Activated T-cell treated with anti-CD3 and anti-CD28 coated beads, Interleukin-2, amount 50 U/mL, for 72 hours (primary cell): ENCODE measurements at places on chromosomes 4 and X.

- no peak for DNase-seq
These were observed 457.1 kb upstream of the BOD1L1 start for GRCh38 chr4:14084598-14084997.

DNA sequence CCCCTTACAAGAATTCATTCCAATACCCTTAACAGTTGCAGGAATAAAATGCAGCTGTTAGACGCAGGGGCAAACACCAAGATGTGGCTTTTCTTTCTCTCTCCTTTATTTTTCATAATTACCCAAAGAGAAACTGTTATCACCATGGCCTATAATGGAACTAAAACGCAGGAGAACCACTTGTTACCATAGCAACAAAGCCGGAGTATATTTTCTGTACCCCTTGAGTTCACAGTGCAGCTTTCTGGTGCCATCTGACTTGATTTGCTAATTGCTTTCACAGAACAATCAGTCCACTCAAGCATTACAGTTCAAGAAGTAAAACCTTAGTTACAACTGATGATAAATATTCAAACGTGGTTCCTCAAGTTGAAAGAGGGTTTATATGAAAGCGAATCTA is 157.9 kb downstream of the AMELX start:
- DNase-seq = no peak

- no peak for DNase-seq
These were observed 276.8 kb upstream of the TET2 start for GRCh38 chr4:104869831-104870230.

DNA sequence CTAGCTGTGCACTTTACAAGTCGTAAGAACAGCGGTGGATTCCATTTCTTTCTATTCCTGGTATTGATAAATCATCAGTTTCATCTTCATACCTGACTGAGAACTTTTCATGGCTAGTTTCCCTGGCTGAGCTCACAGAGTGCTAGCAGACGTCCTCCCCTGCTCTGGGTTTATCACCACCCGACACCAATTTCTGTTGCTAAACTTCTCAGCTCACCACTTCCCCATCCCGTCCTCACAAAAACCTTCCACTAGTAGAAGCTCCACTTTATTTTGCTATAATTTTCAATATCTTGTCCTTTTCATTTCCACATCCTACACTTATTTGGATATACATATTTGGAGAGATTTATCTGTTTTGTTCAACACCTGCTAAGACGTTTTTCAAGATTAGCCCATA is 869.4 kb upstream of the FRG1 start:
- no peak for DNase-seq

DNA sequence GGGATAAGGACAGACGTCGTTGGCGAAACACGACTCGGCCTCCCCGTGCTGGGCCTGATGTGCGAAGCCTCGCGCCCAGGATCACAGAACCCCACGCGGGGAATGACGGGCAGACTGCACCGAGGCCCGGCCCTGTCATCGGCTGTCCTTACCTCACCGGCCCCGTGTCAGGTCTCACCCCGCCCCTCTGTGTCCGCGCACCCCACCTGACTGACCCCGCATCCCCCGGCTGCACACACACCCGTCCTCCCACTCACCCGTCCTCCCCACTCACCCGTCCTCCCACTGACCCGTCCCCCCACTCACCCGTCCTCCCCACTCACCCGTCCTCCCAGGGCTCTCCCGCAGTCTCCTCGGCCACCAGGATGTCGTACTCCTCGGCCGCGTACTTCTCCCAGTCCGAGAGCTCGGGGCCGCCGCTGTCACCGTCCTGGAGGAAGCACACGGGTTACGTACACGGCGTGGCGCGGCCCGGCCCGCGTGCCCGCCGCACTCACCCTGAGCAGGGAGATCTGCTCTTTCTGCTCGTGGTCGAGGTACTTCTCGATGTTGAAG is 19.8 kb upstream of the GTPBP6 start:
- no peak for DNase-seq

GRCh38 chr4:21102667-21103066 is 402.4 kb downstream of the PACRGL start:
- no peak for DNase-seq

DNA sequence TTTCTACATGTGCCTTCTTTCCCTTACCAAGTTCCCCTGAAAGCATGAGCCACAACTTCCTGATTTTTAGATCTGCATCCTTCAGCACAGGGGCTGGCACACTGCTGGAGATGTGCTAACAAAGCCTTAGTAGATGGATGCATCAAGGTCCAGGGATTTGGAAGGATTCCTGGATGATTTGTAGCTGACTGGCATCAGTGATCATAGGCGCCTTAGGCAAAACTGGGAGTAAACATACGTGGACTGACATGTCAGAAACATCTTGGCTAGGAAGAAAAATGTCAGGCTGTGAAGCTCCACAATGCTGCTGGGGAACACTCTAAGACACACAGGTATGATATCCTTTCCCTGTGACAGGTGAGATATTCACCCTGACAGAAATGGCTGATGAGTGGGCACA is 156.4 kb downstream of the AMELX start:
- no peak for DNase-seq

GRCh38 chr4:156673483-156673882 is 298.1 kb downstream of the PDGFC start:
- DNase-seq = no peak

- no peak for DNase-seq
These were observed 5.4 kb upstream of the NUDT9 start for GRCh38 chr4:87416965-87417364.

DNA sequence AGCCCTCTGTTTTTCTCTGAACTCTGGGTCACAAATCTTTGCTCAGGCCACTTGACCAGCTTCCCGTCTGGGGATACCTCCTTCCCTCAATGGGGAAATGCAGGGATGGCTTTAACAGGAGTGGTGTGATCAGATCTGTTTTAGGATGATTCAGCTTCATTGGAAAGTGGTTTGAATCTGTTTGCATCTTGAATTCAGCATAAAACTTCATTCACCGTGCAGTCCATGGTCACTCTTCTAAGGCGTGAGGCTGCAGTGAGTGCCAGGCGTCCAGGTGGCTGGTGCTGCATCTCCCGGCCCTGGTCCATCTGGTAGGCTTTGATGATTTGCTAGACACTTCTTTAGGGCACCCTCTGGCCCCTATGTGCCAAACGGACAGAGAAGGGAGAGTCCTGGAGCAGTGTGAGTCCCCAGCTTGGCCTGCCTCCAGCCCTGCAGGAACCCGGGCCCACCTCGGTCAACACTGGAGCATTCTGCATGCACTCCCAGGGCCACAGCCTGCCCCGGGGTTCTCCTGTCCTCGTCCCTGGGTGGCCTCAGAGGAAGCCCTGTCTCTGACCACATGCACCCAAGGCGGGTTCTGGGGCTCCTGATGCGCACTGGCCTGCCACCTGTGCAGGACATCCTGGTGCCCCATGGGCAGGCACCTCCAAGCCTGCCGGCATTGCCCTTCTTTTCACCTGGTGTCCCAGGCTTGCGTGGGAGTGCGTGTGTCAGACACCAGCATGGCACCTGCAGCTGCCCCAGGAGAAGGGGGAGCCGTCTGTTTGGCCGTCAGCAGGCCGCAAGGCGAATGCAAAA is 251.5 kb upstream of the PSAPL1 start:
- DNase-seq = no peak

- DNase-seq = no peak
These were observed 47.4 kb downstream of the FREM3 start for GRCh38 chr4:143653031-143653430.

- peak; percentile 85 for DNase-seq
These were observed 123.6 kb upstream of the RBPJ start for GRCh38 chr4:26197018-26197779.

DNA sequence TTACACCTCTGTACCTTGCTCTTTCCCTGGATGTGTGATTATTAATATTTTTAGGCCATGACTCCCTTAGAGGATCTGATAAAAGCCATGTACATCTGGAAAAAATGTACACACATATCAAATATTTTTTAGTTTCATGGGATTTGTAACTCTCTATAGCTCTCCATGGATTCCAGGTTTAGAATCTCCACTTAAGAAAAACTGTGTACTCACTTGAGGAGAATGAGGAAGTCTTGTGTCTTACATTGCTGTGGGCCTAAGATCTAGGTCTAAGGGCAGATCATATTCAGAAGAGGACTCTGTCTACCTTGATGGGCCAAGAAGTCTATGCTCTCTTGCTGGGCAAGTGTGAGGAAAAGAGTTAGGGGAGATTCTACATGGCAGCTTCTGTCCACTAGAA is 98.0 kb downstream of the RRAGB start:
- DNase-seq = no peak
